ENCODE measurements at places on chromosomes 5 and 9.

DNA sequence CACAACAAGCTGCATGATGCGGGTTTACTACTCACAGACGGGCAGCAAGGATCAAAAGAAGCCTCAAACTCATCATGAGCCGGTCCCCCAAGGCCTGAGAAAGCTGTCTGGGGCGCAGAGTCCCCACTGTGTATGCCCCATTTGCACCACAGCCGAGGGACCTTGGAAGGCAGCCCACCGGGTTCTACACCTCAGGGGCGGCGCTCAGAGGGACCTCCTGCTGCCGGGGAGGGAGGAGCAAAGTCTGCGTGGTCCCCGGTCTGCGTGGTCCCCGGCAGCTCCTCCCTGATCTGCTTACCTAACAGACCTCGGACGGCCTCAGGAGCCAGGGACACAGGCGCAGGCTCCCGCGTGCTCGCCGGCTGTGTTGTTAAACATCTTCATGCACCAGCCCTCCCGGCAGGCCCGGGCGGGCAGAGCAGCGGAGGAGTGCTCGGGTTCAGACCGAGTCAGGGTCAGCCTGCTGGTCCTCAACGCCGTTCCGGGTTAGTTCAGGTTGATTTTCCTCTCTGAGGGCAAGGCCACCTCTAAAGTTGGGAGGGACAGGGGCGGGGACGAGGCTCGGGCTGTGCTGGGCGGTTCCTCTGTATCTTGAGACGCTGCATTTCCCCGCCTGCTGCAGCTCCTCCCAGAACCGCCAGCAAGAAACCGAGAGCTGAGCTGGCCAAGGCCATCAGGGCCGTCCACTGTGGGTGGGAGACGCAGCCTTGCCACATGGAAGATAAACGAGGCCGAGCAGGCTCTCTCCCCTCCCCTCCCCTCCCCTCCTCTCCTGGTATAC is 74.6 kb downstream of the MRPL36 start:
- peak; percentile 59 for DNase-seq

DNA sequence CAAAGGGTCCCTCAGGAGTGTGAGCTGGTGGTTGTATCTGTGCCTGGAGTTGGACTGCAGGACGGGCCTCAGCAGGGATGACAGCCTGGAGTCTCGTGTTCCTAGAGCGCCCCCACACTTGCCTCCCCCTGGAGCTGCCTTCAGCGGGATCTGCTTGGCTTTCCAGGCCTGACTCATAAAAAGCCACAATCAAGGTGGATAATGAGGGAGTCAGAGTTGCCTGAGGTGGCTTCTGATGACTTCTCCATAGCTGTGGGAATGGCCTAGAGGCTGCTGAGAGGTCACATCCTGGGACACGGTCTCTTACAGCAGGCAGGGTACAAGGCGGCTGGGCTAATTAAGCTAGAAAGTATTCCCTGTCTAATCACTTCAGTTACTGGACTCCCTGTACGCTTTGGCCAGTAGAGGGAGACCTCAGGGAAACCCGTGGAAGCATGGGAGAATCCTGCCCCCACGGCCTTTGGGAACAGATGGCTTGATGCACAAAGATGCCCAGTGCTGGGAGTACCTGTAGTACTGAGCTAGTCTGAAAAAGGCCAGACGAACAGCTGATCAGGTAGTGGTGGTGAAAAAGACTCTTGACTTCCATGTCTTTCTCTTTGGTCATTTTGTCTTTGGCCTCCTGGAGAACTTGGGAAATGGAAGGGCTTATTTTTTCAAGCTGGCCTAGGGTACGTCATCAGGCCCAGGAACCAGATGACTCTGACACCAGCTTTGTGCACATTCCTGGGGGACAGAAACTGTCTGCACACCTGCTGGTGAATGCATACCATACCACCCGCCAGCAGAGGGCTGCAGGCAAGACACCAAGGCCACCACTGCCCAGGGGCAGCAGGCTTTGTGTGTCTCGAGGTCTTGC is 16.1 kb upstream of the FRRS1L start:
- DNase-seq = peak; percentile 40

DNA sequence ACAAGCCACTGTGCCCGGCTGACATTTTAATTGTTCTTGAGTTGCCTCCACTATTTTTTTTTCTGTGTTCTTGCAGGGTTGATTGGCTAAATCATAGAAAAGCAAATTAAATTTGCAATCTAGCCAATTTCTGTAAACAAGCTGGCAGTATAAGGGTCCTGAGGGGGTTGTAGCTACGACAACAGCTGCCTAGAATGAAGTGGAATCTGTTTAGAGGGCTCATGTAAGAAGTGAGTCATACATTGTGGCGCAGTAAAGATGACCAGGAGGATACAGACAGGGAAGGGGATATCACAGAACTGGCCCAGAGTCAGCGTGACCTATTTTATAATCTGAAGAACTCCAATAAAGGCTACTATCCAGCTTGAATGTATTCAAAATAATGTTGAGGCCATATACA is 82.2 kb upstream of the TLE1 start:
- DNase-seq = no peak

DNA sequence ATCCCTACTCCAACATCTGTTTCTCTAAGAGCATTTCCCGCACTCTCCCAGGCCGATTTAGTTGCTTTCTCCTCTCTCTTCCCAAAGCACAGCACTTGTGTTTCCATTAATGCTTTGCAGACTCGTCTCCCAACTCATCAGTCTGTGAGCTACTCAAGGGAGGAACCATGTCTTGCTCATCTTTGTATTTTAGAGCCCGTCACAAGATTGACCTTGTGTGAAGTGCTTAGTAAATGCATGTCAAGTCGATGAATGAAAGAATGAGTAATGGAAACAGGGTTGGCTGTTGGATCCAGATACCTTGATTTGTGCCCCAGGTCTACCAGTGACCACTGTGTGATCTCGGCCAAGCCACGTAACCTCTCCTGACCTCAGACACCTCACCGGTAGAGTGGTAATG is 99.3 kb downstream of the KLF4 start:
- no peak for DNase-seq

- DNase-seq = no peak
These were observed 52.5 kb upstream of the NCS1 start for GRCh38 chr9:130119519-130120298.

- no peak for DNase-seq
These were observed 36.8 kb downstream of the C9orf153 start for GRCh38 chr9:86222667-86223066.

- DNase-seq = no peak
These were observed 490.2 kb downstream of the TLE4 start for GRCh38 chr9:80061940-80062339.

DNA sequence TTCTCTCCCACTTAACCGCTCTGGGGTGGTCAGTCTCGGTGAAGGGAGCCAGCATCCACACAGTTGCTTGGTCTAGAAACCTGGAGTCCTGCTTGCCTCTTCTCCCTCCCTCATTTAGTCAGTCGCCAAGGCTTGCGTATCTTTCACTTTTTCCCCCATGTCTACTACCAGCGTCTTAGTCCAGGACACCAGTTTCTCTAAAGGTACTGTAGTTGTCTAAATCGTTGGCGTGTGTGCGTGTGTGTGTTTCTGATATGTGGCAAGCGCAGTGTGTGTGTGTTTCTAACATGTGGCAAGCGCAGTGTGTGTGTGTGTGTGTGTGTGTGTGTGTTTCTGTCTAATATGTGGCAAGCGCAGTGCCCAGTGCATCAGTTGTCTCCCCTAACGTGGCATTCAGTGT is 641 bp downstream of the ATP6V1G1 start:
- DNase-seq = no peak

Data from retina (tissue), 1 donor.